ENCODE measurements at places on chromosomes 11 and 22.

DNA sequence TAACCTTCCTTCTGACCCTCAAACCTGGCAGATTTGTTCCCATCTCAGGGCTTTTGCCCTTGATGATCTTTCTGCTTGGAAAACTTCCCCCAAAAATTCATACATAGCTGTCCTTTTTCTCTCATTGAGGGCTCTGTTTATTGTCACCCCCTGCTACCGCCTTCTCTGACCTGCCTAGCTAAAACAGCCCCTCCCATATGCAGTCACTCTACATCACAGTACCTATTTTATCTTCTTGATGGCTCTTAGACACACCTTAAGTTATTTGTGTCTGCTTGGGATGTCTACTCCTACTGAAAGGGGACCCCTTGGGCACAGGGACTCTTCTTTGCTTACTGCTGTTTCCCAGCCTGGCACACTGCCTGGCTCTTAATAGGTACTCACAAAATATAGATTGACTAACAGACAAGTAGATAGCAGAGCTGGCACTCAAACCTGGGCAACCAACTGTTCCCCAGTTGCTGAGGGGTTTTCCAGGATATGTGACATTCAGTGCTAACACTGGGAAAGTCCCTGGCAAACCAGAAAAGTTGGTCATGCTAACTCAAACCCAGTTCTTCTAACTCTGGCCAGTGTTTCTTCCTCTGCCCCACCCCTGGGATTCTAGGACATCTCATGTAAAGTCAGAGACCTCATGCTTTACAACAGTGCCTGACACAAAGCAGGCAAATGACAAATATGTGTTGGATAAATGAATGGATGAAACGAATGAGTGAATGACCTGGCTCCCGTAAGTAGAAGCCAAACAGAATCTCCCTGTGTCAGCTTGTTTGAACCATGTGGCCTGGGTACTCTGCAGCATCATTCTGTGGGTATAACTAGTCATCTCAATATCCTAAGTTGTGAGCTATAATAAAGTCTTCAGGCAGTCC, 19.8 kb upstream of the FJX1 start:
- no peak for DNase-seq

DNA sequence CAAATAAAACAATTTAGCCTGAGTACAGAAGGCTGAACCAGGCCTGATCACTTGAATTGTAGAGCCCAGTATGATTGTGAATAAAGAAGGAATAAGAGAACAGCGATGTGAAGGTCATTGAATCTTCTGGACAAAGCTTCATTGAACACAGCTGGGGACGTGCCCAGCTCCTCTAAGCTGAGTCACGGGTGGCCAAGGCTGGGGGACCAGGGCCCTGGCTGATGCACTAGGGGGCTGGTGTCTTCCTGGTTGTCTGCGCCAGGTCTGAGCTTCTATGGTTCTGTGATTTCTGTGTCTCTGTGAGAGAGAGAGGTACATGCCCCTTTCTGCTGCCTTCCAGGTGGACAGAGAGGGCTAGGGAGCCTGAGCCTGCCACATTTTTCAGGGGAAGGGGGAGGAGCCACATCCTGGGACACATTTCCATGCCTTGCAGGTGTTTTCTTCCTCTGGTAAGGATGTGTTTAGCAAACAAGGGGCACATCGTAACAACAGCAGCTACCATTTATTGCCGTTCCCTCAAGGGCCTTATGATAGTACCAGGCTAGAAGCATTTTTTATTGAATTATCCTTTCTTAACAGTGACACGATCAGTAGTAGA, 135.7 kb downstream of the C11orf91 start:
- peak; percentile 26 for DNase-seq

- no peak for DNase-seq
Observed at GRCh38 chr11:13052130-13052571, 43.0 kb downstream of the RASSF10 start.

- DNase-seq: no peak
Observed at GRCh38 chr11:5500393-5500801, 9.4 kb downstream of the UBQLN3 start.

DNA sequence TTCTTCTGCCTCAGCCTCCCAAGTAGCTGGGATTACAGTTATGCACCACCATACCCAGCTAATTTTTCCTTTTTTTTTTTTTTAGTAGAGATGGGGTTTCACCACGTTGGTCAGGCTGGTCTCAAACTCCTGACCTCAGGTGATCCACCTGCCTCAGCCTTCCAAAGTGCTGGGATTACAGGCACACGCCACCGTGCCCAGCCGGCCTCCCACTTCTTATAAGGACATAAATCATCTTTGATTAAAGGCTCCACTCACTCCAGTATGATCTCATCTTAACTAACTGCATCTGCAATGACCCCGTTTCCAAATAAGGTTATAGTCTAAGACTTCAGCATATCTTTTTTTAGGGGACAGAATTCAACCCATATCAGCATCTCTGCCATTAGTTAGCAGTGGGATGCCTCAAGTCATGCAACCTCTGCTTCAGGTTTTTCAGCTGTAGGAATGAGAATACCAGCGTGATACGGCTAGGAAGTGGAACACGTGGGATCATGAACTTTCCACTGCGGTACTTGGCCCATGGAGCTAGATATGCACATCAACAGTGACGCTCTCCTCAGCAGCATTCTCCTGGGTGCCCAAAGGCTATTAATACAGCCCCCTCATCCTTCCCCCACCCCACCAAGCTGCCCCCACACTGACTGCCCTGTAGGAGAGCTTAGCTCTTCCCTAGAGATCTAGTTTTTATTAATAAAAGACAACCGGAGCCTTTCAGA, 41.4 kb downstream of the MCHR1 start:
- DNase-seq: no peak

- no peak for DNase-seq
Observed at GRCh38 chr11:27279460-27279859, 83.6 kb downstream of the CCDC34 start.

GRCh38 chr11:132123449-132123848, 753.0 kb downstream of the NTM start:
- no peak for DNase-seq

DNA sequence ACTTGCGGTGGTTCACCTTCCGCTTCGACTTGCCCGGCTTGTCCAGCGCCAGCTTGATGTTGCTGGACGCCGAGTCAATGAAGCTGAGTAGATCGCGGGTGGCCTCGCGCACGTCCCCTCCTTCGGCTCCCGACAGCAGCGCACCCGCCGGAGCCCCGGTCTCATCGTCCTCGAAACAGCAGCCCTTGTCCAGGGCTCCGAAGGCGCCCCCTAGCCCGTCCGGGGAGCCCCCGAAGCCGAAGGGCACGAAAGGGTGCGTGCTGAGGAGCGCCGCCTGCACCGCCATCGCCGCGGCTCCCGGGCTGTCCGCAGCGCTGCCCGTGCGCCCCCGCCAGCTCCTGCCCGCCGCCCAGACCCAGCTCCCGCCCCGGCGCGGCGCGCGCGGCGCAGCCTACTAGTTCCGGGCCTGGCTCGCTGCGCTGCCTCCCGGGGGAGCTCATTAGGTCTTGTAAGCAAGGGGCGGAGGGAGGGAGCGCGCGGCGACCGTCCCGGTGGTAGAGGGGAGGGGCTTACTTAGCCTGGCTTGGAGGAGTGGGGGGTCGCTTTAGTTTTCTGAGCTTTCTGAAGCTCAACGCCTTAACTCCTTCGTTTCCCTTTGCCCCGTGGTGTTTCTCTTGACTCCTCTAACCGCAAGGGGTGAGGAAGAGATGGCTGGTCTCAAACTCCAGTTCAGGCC, at the start of gene FAM181B:
FAM181B (minus strand) TSS at position 421 of the 676 bp plus-strand sequence; CDS start at position 286, 135 bp downstream.
- DNase-seq: peak; percentile 53

GRCh38 chr11:76074148-76075095, 131.9 kb downstream of the WNT11 start:
- no peak for DNase-seq

DNA sequence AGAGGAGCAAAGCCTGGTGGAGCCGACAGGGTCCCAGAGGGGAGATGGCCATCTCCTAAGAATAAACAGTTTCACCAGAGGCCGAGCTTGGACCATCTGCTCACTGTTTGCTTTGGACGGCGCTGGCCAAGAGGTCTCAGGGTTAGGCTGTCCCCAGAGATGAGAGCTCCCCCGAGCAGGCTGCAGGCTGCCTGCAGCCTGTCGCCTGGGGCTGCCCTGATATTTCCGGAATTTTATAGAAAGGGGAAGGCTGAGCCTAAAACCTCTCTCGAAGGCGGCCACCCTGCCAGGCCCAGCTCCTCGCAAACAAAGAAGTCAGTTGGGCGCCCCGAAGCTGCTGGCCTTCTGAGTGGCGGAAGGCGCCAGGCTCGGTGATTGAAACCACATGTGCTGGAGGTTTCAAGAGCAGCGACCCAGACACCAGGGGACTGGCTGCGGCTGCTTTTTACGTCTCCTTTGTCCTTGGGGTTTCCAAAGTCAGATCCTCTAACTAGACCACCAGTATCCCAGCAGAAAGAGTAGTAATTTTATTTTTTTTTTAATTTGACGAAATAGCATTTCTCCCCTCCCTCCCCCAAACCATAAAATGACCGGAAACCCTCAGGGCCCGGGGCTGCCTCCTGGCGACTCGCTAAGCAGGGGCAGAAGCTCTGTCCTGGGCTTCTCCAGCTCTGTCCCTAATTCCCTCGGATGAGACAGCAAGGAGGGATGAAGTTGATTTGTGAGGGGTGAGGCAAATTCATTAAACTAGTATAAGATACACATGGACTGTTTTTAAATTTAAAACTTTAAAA, 57.4 kb downstream of the CLMP start:
- DNase-seq: no peak

- peak; percentile 73 for DNase-seq
Observed at GRCh38 chr22:40533712-40534378, 102.7 kb downstream of the MRTFA start.

- no peak for DNase-seq
Observed at GRCh38 chr22:37284805-37285355, 2.6 kb downstream of the CYTH4 start.

GRCh38 chr11:81033779-81034540, 1593.1 kb upstream of the TENM4 start:
- DNase-seq: no peak

DNA sequence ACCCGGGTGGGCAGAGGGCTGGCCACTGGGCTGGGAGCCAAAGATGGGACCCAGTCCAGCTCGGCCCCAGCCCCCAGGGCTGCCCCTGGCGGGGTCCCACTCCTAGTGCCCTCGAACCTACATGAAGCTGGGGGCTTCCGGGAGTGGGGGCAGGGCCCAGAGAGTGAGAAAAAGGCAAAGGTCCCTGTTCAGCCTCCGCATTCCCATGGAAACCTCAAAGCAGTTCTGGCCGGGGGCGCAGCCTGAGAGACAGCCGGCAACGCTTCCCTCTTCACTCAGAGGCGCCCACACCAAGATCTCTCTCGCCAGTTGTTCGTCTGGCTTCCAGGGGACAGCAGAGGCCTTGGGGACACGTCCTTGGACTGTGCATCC, 22.4 kb upstream of the ARHGAP8 start:
- no peak for DNase-seq

- no peak for DNase-seq
Observed at GRCh38 chr11:8686325-8686724, 3.7 kb downstream of the RPL27A start.

DNA sequence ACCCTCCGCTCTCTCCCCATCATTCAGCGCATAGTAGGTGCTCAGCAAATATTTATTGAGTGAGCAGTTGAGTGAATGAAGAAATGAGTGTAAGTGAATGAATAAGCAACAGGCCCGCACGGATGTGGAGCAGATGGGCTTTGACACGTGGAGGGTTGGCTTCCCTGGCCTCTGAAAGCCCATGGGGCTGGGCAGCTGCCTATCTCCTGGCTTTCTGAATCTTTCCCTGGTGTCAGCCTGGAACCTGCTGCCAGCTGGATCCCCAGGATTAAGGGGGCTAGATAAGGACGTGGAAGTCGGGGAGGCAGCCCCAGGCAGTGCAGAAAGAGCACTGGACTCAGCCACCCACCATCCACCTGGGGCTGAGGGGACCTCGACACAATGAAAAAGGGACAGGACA, 12.6 kb downstream of the IL2RB start:
- DNase-seq: no peak

GRCh38 chr22:49768951-49769690, 58.6 kb downstream of the BRD1 start:
- no peak for DNase-seq

DNA sequence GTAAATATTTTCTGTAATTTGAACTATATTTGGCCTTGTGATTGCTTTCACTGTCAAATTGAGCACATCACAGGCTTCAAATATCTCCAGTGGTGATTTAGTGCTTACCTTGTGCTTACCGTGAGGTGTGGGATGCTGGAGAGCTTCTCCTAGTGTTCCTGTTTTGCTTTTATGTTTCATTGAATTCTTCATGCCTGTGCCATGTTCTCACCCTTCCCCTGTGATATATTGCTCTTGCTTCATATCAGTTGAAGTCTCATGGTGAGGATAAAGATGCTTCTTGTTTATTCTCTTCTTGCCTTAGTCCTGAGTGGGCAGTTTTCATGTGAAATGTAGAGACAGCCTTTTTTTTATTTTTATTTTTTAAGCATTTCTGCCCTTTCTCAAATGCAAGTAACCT, 198.0 kb upstream of the PDGFD start:
- no peak for DNase-seq

- DNase-seq: no peak
Observed at GRCh38 chr11:62431171-62431901, 12.5 kb downstream of the SCGB1A1 start.

DNA sequence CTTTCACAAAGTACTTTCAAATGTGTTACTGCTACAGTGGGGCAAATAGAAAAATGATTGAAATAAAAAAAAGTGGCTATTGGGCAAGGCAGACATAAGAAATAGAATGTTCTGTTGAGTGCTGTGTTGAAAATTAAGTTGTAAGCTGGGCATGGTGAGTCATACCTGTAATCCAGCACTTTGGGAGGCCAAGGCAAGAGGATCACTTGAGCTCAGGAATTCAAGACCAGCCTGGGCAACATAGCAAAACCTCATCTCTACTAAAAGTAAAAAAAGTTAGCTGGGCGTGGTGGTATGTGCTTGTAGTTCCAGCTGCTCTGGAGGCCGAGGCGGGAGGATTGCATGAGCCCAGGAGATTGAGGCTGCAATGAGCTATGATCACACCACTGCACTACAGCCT, 26.9 kb upstream of the LDHA start:
- DNase-seq: no peak

- DNase-seq: no peak
Observed at GRCh38 chr11:90556606-90557005, 333.8 kb upstream of the CHORDC1 start.

- DNase-seq: peak; percentile 12
Observed at GRCh38 chr11:124946735-124947141, 7.3 kb upstream of the CCDC15 start.

DNA sequence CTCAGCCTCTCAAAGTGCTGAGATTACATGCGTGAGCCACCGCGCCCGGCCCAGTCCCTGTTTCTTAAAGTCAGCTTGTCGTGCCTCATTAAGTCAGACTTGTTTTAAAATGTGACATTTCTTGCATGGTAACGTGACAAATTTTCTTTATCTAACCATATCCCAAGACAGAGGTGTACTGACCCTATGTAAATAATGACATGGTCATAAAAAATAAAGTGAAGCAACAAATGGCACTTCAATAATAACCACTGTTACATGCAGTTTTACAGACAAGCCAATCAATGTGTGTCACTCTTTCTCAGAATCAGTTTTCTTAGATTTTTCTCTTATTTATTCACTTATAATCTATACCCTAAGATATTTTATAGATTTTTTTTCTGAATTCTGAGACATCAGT, 26.5 kb upstream of the SIK2 start:
- DNase-seq: no peak

- no peak for DNase-seq
Observed at GRCh38 chr22:45425101-45425500, 11.6 kb downstream of the RIBC2 start.

GRCh38 chr11:108927791-108928545, 263.1 kb downstream of the DDX10 start:
- DNase-seq: no peak

- DNase-seq: peak; percentile 90
Observed at GRCh38 chr11:58573451-58574104, 2.1 kb downstream of the LPXN start.

GRCh38 chr11:64053699-64054098, 18.0 kb downstream of the FLRT1 start:
- DNase-seq: no peak

GRCh38 chr22:19577422-19577966, 53.3 kb upstream of the CLDN5 start:
- DNase-seq: no peak
